Activated T-helper 1 cell treated with anti-CD3 and anti-CD28 coated beads, Interleukin-12 subunit alpha, Interleukin-12 subunit beta, Interleukin-2, Interleukin-4 antibody, amounts not matched to agents 30 ng/mL and 10 ng/mL and 1 ng/mL, durations not matched to agents 14 hours and 24 hours and 36 hours (primary cell): ENCODE measurements at places on chromosomes 3 and 15.

DNA sequence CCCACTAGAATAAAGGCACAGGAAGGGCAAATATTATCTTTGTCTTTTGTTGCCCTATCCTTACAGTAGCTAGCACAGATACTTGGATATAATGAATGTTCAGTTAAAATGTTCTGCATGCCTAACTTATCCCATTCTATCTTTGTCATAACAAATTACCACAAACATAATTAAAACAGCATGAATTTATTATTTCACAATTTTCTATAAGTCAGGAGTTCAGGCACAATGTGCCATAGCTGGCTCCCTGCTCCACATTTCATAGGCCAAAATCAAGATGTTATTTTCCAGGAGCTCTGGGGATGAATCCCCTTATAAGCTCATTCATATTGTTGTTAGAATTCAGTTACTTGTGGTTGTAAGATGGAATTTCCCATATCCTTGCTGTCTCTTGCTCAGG, 975.5 kb downstream of the IGSF11 start:
- H3K4me1 ChIP-seq, result no peaks in the 10 kb centered on the region
- no peak overlapping the region for H3K27ac ChIP-seq
- no peaks in the 10 kb centered on the region for H3K36me3 ChIP-seq
- DNase-seq, result no peak
- no peak overlapping the region for H3K4me3 ChIP-seq

DNA sequence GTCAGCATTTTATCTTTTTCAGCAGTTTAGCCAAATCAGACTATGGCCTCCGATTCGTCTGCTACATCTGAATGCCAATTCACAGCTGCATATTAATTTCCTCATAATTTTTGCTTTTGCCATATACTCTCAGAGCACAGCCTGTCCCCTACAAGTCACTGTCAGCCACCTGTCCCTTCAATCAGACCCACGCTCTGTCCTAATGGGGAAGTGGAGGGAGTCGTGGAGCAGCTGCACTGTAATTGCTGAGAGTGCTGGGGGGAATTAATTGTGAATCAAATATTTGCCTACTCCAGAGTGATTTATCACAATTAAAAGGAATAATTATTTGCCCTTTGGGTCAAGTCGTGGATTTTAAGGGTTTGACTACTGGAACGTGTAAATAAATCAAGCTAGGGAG, 75.5 kb downstream of the EBLN2 start:
- DNase-seq, result no peak
- no peak overlapping the region for H3K4me3 ChIP-seq
- no peaks in the 10 kb centered on the region for H3K36me3 ChIP-seq
- no peaks in the 10 kb centered on the region for H3K4me1 ChIP-seq

DNA sequence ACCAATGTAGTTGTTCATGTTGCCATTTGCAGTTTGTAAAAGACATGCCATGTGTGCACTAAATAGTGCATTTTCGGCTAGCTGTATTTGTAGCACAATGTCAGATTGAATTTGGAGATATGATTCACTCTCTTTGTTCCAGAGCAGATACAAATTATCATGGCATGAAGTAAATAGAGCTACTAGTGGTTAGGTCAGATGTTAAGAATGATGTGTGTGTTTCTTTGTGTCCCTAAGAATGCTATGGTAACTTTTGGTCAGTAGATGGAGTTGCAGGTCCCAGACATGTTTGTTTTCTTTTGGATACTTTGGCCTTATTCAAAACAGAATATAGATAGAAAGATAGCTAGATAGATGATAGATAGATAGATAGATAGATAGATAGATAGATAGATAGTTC, 595.8 kb downstream of the NLGN1 start:
- no peaks in the 10 kb centered on the region for H3K4me1 ChIP-seq
- no peak for DNase-seq
- no peak overlapping the region for H3K27ac ChIP-seq
- H3K4me3 ChIP-seq, result no peak overlapping the region
- no peaks in the 10 kb centered on the region for H3K27me3 ChIP-seq

DNA sequence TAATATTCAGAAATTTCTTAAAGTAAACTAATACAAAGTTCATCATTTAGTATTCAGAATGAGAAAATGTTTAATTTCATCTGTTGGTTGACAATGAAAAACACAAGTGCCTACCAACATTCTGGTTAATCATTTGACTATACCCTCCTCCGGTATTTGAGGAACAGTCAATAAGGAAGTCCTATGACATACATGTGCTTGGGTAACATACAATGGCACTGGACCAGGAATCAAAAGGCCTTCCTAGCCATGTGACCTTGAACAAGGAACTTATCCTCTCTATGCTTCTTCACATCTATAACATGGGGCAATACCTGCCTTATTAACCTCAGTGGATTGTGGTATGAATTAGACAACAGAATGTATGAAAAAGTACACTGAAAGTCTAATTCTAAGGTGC, 65.8 kb downstream of the ZNF280D start:
- DNase-seq, result no peak
- no peak overlapping the region for H3K27ac ChIP-seq
- no peak overlapping the region for H3K4me3 ChIP-seq
- no peaks in the 10 kb centered on the region for H3K27me3 ChIP-seq

- DNase-seq, result no peak
- peaks cover 1% of the 10 kb centered on the region for H3K27me3 ChIP-seq
- no peak overlapping the region for H3K4me3 ChIP-seq
Measured at GRCh38 chr3:129672412-129672811, 65.9 kb upstream of the PLXND1 start.

- no peaks in the 10 kb centered on the region for H3K27me3 ChIP-seq
- H3K36me3 ChIP-seq, result peaks cover 10% of the 10 kb centered on the region
- DNase-seq, result no peak
- peak overlapping the region; percentile 25 for H3K4me3 ChIP-seq
Measured at GRCh38 chr3:4421121-4421520, 45.9 kb downstream of the SUMF1 start.

DNA sequence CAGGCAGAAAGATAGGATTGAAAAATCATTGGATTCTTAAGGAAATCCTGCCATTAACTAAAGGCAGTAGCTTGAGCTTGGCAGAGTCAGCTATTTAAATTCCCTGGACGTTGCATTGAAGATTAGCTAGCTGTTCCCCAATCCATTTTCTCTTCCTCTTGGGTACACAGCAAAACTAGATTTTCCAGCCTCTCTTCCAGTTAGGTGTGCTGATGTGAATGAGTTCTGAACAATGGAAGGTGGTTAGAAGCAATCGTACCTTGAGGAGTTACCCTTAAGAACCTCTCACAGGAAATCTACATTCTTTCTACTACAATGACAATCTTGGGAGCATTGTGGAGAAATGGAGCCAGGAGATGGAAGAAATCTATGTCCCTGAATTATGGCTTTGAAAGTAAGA, 383.2 kb upstream of the TBL1XR1 start:
- peaks cover 2% of the 10 kb centered on the region for H3K27me3 ChIP-seq
- H3K27ac ChIP-seq, result no peak overlapping the region
- H3K36me3 ChIP-seq, result no peaks in the 10 kb centered on the region
- H3K4me3 ChIP-seq, result no peak overlapping the region
- no peak for DNase-seq

- H3K36me3 ChIP-seq, result no peaks in the 10 kb centered on the region
- DNase-seq, result no peak
Measured at GRCh38 chr15:39227001-39227400, 353.9 kb upstream of the THBS1 start.

DNA sequence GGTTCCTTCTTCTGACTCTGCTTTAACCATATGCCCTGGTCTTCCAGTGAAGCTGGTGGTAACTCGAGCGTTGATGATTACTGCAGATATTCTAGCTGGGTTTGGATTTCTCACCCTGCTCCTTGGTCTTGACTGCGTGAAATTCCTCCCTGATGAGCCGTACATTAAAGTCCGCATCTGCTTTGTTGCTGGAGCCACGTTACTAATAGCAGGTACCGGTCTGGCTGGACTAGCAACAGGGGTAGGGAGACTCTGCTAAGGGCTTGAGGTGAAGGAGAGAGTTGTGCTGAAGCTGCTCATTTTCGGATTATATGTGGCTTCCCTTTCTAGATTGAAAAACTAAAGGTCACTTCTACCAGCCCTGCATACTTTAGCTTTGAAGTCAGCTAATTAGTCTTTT, 16.8 kb downstream of the CLDN16 start:
- no peaks in the 10 kb centered on the region for H3K4me1 ChIP-seq
- no peaks in the 10 kb centered on the region for H3K27me3 ChIP-seq
- H3K4me3 ChIP-seq, result no peak overlapping the region
- no peak overlapping the region for H3K27ac ChIP-seq

- no peak overlapping the region for H3K4me3 ChIP-seq
- H3K27me3 ChIP-seq, result peaks cover 2% of the 10 kb centered on the region
- H3K4me1 ChIP-seq, result no peaks in the 10 kb centered on the region
- H3K36me3 ChIP-seq, result no peaks in the 10 kb centered on the region
- DNase-seq, result no peak
Measured at GRCh38 chr3:134004841-134005240, 24.9 kb downstream of the SLCO2A1 start.

DNA sequence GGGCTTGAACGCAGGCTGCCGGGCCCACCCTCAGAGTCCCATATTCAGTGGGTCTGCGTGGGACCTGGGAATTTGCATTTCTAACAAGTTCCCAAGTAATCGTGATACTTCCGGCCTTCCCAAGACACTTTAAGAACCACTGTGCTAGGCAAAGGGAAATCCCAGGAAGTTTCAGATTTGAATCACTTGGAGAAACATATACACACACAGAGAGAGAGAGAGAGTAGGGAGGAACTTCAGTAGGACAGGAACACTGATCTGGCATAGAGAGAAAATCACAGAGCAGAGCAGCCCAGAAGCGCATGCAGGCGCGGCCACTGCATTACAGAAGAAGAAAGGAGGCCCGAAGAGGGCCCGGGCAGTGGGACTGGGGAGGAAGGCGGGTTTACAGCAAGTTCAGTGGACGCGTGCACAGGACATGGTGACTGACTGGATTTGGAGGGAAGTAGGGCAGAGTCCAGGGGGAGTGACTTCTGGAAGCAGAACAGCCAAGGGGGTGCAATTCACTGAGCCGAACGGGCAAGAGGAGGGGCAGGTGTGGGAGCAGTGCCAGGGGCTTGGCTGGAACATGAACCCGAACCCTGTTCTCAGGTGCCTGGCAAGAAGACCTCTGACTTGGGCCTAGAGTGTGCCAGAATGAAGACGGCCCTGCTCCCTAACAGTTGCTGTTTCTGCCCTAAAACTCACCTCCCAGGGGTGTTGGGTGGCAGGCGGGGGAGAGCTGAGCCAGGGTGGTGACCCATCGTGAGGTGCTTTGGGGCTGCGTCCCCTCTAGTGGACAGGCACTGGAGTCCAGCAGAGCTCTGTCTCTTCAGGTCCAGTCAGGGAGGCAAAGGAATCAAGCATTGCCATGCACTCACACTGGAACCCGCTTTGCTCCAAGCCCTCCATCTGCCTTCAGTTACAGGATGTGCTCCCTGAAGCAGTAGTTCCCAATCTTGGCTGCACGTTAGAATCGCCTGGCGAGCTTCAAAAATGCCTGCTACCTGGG, 101.3 kb upstream of the HES1 start:
- H3K4me1 ChIP-seq, result peaks cover 11% of the 10 kb centered on the region
- H3K36me3 ChIP-seq, result no peaks in the 10 kb centered on the region
- H3K27ac ChIP-seq, result no peak overlapping the region
- H3K27me3 ChIP-seq, result peaks cover 17% of the 10 kb centered on the region

DNA sequence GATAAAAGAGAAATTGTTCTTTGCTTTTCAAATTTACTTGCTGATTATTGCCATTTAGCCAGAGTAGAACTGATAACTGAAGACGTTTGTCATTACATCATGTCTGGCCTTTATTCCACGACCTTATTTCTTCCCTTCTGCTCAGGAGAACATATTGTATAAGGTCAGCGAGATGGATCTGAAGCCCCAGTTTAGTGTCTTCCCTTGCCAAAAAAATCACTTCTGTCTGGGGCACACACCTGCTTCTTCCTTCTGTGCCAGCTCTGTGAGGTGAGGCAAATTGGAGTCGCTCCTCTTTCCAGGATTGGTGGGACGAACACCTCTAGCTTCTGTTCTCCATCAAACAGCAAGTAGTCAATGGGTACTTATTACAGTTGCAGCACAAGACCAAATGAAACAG, 250.3 kb upstream of the CRBN start:
- DNase-seq, result no peak
- H3K36me3 ChIP-seq, result no peaks in the 10 kb centered on the region
- no peak overlapping the region for H3K4me3 ChIP-seq
- no peak overlapping the region for H3K27ac ChIP-seq
- H3K27me3 ChIP-seq, result no peaks in the 10 kb centered on the region

DNA sequence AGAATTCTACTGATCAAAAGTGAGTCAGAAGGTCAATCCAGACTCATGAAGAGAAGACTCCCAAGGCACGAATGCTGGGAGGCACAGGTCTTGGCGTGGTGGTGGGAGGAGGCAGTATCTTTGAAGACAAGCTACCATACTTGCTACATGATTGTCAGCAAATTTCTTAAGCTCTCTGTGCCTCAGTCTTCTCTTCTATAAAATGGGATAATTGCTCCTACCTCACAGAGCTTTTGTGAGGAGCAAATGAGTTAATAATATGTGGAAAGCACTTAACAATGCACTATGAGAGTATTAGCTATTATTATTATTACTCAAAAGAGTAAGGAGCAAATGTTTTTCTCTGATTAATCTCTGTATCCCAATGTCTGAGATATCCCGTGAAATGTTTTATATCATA, 36.2 kb downstream of the EHD4 start:
- H3K27me3 ChIP-seq, result no peaks in the 10 kb centered on the region
- DNase-seq, result no peak
- H3K4me3 ChIP-seq, result peak overlapping the region; percentile 73

DNA sequence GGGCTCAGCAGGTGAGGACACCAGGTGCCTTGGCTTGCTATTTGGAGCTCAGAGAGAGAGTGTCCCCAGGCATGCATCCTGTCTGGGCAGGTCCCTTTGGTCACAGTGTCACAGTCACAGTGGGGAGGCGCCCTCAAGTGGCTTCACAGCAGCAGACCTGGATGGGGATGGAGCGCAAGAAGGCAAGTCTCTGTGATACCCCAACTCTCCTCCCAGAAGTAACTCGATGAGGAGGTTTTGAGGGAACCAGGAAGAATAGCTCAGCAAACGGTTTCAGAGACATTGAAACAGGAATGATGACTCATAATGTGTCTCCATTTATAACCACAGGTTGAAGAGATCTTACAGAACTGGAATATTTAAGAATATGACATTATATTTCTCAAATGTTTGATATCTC, 66.5 kb upstream of the SH3GL3 start:
- DNase-seq, result peak; percentile 19
- peaks cover 8% of the 10 kb centered on the region for H3K4me1 ChIP-seq
- peaks cover 29% of the 10 kb centered on the region for H3K27me3 ChIP-seq
- H3K4me3 ChIP-seq, result no peak overlapping the region
- no peaks in the 10 kb centered on the region for H3K36me3 ChIP-seq

DNA sequence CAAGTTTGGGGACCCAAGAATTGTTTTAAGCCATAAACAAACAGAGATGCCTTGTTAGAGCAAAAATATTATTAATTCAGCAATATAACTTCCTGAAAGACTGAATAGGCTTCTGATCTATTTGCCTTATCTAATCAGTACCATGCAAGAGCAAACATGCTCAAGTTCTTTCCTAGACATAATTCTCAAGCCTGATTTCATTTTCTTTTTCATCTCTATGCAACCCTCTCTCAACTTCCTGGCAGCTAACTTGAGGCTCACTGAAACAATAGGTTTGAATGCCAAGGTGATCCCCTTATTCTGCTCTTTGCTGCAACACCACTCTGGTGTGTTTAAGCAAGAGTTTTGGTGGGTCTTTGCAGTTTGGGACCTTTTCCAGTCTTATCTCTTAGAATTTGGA, 230.9 kb upstream of the CD96 start:
- H3K27ac ChIP-seq, result peak overlapping the region; percentile 92
- H3K36me3 ChIP-seq, result peaks cover 2% of the 10 kb centered on the region
- H3K4me3 ChIP-seq, result peak overlapping the region; percentile 62
- H3K27me3 ChIP-seq, result no peaks in the 10 kb centered on the region
- H3K4me1 ChIP-seq, result no peaks in the 10 kb centered on the region
